AG08395 (cell line): ENCODE measurements at places on chromosomes 3 and 15.

- no peak for DNase-seq
Measured at GRCh38 chr3:150744041-150744918, 18.7 kb downstream of the SIAH2 start.

GRCh38 chr3:120705884-120706582 lies 24.0 kb upstream of the HGD start:
- DNase-seq = no peak

DNA sequence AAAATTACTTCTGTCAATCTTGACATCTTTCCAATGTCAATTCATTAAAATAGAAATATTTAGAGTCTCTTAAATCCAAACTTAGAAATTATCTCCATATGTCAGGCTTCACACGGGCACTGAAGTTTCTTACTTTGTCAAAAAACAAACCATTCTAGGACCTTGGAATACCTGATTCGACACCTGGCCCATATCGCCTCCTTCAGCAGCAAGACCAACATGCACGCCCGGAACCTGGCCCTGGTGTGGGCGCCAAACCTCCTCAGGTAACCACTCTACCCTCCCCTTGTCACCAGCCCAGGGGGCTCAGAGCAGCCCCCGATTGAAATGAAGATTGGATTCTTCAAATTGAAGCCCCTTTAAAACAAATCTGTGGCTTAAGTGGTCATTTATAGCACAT lies 81.3 kb downstream of the TMEM39A start:
- DNase-seq = no peak

DNA sequence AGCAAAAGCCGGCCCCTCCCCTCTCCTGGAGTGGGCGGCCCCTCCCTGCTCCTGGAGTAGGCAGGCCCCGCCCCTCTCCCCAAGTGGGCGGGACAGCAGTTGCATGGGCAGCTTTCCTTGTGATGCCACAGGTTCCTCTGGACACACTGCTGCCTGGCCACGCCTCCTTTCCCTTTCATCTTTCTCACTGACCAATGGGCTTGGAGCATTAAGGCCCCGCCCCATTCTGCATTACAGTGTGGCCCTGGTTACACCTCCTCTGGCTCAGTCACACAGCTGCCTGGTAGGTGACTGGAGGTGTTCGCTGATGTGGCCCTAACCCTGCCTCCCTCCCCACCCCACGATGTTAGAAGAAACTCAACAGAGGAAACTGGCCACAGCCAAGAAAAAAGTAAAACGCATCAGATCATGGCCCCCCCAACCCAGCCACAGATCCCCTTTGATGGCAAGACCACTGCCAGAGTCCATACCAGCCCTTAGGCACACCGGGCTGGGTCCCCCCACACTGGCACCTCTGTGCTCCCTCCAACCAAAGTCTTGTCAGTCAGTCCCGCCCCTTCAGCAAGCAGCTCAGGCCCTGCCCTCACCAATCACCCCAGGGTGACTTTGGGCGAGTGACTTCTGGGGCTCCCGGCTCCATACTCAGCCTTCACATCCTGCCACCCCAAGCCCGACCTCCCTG lies 84.3 kb downstream of the ADAMTS7 start:
- DNase-seq = no peak

DNA sequence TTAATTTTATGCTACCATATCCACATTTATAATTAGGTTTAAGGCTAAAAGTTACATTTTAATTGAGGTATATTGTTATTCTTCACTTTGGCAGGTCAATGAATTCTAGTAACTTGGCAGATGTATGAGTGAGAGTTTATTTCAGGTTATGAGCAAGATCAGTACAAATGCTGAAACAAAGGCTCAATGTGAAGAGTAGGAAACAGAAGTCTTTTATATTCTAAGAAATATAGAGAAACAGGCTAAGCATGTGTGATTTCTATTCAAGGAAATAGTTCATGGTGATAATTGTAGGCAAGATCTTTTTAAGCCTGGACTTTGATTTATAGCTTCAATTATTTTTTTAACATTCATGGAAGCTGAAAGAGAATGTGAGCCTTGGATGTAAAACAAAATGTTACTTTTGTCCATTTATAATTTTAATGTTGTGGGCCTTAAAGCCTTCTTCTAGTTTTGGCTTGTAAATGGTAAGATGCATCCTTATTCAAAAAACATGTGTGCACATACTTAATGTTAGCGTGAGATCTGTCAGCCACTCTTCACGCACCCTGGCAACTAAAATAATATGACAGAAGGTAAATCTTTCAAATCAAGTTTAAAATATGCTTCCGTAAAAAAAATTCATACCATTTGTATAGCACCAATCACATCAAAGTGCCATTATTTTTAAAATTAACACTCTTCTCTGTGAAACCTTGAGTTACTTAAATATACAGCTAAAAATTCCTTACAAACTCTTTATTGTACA lies 22.8 kb upstream of the OSTN start:
- DNase-seq = no peak

GRCh38 chr3:184553385-184553784 lies 8.2 kb upstream of the EPHB3 start:
- DNase-seq = no peak

- DNase-seq = peak; percentile 19
Measured at GRCh38 chr3:136787349-136787748, 31.6 kb upstream of the SLC35G2 start.

- DNase-seq = no peak
Measured at GRCh38 chr3:10706740-10707399, 109.2 kb upstream of the SLC6A11 start.

- no peak for DNase-seq
Measured at GRCh38 chr3:192207651-192208050, 519.7 kb downstream of the FGF12 start.

- peak; percentile 69 for DNase-seq
Measured at GRCh38 chr3:151439652-151440125, 21.2 kb downstream of the IGSF10 start.

GRCh38 chr3:98974442-98974841 lies 72.9 kb upstream of the DCBLD2 start:
- DNase-seq = no peak

GRCh38 chr15:98684995-98685525 lies 36.7 kb downstream of the IGF1R start:
- DNase-seq = peak; percentile 19

- DNase-seq = no peak
Measured at GRCh38 chr3:68787106-68787626, 145.2 kb downstream of the TAFA4 start.

DNA sequence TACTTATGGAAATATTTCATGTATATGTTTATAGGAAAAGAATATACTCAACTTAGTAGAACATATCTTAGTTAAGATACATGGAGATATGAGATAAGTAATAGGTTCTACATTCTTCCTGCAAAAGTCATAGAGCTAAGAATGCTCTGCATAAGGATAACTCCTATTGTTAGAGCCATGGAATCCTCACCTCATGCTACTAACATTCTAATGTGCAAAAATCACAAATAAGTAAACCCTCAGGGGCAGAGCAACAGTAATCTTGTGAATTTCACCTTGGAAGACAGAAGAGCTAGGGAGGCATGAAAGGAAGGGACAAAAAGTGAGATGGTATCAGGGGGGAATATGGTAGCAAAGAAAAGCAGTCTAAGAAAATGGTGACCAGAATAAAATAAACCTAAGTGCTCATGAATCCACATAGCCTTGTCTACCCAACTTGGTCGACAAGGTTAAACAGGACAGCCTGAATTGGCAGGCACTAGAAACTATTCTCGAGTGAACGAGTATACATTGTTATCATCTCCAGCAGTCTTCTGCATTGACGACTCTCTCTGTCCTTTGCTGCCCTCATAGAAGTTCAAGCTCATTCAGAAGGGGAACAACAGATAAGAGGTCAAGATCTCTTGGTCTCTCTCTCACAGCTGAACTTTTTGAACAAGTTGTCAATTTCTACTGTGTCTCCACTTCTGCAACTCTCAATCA lies 52.8 kb downstream of the XRN1 start:
- no peak for DNase-seq

DNA sequence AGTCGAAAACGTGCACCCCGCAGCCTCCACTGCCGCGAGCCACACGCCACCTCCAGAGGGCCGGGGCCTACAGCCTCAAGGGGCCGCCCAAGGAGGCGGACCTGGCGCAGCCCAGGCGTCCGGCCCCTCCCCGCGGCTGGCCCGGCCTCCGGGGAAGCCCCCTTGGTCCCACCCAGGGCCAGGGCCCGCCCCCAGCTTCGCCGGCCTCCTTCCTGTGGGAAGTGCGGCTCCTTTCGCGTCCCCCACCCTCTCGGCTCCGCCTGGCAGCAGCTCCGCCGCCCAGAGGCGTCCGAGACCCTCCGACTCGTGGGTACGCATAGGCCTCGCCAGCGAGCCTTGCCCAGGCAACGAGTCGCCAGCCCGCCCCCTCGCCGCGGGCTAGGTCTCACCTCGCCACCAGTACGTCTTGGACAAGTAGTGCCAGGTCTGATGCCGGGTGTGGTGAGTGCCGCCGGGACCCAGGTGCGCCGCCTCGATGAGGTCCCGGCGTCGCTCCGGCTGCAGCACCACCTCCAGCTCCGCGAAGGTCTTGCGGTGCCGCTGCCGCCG lies 642 bp downstream of the ZBTB11 start:
- DNase-seq = peak; percentile 95

GRCh38 chr15:96959501-96959900 lies 629.0 kb downstream of the NR2F2 start:
- no peak for DNase-seq

DNA sequence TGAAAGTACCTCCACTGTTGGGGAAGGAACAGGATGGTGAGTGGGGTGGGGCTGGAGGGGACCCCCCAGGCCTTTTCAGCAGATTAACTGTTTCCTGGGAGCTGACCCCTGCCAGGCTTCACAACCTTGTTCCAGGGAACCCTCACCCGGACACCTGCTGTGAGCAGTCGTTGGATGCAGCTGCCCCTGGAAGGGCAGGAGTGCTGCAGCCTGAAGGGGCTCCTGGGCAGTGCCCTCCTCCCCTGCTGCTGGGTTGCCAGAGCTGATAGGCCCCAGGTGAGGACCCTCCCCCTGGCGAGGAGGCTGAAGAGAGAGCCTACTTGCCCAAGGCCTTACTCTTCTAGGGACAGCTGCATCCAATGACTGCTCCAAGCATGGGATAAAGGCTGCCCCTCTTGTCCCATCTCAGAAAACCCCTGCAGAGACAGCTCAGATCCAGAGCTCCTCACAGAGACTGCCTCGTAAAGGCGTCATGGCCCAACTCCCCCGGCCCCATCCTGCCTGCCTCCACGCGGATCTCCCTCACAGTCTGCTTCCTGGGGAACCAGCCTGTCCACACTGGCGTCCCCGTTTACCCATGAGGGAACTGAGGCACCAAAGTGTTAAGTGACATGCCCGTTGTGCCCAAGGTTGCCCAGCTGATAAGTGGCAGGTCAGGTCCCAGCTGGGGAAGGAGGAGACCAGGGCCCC lies 193.4 kb upstream of the LINGO1 start:
- no peak for DNase-seq

DNA sequence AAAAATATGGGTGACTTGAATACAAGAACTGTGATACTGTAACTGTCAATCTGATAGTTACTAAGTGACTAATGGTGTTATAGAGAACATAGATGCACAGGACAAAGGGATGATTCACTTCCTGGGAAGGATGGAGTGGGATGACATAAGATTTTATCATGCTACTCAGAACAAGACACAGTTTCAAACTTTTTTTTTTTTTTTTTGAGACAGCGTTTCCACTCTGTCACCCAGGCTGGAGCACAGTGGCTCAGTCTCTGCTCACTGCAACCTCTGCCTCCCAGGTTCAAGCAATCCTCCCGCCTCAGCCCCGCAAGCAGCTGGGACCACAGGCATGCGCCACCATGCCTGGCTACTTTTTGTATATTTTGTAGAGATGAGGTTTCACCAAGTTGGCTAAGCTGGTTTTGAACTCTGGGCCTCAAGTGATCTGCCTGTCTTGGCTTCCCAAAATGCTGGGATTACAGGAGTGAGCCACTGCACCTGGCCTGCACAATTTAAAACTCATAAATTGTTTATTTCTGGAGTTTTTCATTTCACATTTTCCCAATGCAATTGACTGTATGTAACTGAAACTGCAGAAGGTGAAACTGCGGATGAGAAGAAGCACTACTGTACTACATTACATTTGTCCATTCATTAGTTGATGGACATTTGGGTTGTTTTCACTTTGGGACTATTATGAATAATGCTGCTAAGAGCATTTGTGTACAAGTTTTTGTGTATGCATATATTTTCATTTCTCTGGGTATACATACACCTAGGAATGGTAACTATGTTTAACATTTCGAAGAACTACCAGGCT lies 40.6 kb downstream of the ADIPOQ start:
- peak; percentile 65 for DNase-seq

GRCh38 chr15:57418635-57419034 lies 42.3 kb downstream of the CGNL1 start:
- DNase-seq = no peak

GRCh38 chr15:33912326-33912725 lies 56.0 kb upstream of the CHRM5 start:
- no peak for DNase-seq

GRCh38 chr3:331881-332280 lies 135.3 kb downstream of the CHL1 start:
- no peak for DNase-seq

GRCh38 chr3:152969557-152970300 lies 134.8 kb downstream of the P2RY1 start:
- peak; percentile 70 for DNase-seq

DNA sequence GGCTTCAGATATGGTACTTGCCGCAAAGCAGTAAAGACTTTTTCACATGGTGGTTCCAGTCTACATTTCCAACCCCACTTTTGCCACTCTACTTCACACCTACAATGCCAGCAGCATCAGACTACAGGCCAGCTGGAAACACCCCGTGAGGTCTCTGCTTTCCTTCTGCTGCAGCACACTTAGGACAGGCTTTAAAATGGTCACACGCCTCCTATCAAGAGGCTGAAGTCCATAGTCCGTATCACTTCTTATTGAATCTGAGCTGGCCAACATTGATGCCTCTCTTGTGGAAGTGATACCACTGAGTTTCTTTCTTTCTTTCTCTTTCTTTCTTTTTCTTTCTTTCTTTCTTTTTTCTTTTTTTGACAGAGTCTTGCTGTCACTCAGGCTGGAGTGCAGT lies 59.8 kb downstream of the ZNF860 start:
- no peak for DNase-seq

DNA sequence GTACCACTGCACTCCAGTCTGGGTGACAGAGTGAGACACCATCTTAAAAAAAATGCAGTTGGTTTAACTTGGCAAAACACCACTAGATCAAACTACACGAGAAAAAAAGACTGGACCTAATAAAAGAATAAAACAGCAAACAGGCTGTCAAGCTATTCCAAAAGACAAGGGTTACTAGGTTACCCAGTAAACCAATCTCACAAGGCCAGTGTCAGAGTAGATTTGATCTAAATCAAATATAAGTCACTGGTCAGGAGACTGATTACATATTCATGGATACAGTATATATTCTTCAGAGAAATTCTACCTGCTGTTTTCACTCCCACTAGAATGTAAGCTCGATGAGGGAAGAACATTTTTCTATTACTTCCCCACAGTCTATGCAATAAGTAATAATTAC lies 2.5 kb upstream of the GANC start:
- no peak for DNase-seq
